Fibroblast of skin of abdomen (primary cell): ENCODE measurements at places on chromosomes 2 and 18.

- DNase-seq = peak; percentile 98
These were observed 111.7 kb downstream of the CDH2 start for GRCh38 chr18:28065031-28065792.

GRCh38 chr2:165586019-165586418 lies 116.5 kb downstream of the CSRNP3 start:
- DNase-seq = no peak

DNA sequence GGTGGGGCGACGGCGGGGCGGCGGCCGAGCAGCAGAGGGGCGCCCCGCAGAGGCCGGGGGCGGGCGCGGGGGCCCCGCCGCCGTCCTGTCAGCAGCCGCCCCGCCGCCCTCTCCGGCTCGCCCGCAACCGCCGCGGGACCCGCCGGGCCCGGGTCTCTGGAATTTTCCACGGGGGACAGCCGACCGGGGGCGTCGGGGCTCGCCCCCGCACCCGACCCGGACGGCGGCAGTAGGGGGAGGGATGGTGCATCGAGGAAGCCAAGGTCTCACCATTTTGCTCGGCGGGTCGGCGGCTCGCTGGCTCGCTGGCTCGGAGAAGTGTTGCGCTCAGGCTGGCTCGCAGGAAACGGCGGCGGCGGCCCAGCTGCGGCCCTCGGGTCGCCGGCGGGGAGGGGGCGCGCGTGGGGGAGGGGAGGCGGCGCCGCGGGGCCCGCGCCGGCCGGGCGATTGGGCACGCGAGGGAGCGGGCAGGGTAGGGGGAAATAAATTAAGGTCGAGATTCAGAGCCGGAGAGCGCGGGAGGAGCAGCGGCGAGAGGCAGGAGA lies 405 bp downstream of the PPP3R1 start:
- no peak for DNase-seq

- DNase-seq = no peak
These were observed 59.7 kb downstream of the WDSUB1 start for GRCh38 chr2:159226608-159227385.

DNA sequence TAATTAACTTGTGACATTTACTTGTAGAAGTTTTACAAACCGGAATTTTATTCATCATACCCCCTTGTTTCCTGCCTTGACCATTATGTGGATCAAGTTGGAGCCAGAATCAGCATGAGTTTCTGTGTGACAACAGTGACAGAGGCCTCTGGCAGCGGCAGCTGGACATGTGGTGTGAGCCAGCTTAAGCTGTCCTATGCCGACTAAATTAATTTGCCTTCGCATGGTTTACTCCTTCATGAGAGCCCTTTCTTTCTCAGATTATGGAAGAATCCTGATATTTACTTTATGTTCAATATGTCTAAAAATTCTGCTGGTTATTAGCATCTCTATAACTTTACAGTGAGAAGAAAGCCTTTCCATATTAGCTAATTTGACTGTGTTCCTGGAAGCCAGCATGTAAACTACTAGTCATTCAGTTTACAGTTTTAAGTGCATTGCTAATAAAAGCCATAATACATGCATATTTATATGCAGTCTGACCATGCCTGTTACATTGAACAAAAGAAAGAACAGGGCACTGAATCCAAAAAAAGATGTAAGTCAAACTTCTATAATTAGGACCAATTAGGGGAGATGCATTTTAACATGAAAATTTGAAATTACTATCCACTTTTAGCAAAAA lies 495.8 kb upstream of the ACVR2A start:
- DNase-seq = no peak

- no peak for DNase-seq
These were observed 44.1 kb upstream of the HDAC4 start for GRCh38 chr2:239444626-239445577.

- DNase-seq = no peak
These were observed 1.8 kb downstream of the B3GNT7 start for GRCh38 chr2:231397011-231397927.

DNA sequence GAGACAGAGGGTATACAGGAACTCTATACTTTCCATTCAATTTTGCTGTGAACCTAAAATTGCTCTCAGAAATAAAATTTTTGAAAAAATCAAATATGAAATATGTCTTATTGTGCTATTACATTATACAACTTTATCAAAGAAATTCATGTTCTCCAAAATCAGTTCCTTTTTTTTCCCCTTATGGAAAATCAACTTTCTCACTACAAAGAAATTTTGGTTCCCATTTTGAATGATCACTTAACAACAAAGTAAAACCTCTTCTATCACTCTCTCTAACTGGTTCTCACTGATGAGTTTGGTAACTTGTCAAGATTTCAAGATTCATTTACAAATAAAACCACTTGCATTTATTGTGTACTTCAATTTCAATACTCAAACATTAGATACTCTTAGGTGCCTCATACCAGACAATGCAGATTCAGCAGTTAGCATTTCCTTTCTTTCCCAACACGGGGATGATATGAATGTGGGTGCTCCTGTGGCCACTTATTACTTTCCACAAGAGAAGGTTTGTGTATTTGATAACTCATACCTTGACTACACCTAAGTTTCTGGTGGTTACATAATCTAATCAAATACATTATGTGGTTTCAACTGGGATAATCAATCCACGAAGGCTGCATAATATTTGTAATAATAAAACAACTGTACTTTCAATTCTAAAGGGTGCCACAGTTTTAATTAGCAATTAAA lies 6.4 kb downstream of the PSME4 start:
- DNase-seq = no peak

- no peak for DNase-seq
These were observed 3.5 kb downstream of the ICOS start for GRCh38 chr2:203940039-203940438.

DNA sequence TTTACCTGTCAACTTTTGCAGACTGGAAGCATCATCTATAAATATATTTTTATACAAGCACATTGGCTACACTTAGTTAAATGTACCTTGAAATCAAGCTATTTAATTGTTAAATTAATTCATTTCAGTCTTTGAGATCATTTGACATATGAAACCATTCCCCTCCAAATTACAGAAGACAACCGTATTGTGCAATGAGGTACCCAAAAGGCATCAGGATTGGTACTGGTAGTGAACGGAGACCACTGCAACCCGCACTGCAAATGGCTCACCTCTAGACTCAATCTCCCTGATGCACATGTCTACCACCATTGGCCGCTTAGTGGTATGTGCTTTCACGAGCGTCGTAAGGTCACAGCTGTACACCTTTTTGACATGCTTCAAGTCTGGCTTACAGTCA lies 47.8 kb upstream of the CHRNA1 start:
- no peak for DNase-seq

- peak; percentile 37 for DNase-seq
These were observed 259.1 kb downstream of the SS18 start for GRCh38 chr18:25831301-25831701.

GRCh38 chr2:134320930-134321329 lies 67.1 kb downstream of the MGAT5 start:
- no peak for DNase-seq

GRCh38 chr2:215498431-215498830 lies 62.6 kb upstream of the FN1 start:
- no peak for DNase-seq

DNA sequence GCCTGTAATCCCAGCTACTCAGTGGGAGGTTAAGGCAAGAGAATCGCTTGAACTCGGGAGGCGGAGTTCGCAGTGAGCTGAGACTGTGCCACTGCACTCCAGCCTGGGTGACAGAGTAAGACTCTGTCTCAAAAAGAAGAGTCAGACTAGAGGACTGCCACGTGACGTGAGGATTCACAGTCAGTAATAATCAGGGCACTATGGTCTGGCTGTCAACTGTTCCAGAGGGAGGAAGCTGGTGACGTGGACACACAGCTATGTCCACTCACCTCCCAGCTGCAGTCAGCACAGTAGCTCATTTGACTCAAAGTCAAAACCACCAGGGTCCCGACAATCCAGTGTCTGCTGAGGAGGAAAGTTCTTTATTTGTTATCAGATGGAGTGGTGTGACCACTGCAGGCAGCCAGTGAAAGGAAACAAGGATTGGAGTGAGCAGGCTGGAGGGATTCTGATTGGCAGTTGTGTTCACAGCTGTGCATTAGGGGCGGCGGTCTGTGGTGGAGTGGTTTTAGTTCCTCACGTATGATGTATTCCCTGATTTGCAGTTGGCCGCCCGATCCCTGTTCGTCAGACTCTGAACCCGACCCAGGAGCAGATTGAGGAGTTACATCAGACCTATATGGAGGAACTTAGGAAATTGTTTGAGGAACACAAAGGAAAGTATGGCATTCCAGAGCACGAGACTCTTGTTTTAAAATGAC lies 37.9 kb downstream of the MOGAT1 start:
- DNase-seq = peak; percentile 99

- peak; percentile 67 for DNase-seq
These were observed 2.9 kb upstream of the BCL2L11 start for GRCh38 chr2:111117598-111118480.

DNA sequence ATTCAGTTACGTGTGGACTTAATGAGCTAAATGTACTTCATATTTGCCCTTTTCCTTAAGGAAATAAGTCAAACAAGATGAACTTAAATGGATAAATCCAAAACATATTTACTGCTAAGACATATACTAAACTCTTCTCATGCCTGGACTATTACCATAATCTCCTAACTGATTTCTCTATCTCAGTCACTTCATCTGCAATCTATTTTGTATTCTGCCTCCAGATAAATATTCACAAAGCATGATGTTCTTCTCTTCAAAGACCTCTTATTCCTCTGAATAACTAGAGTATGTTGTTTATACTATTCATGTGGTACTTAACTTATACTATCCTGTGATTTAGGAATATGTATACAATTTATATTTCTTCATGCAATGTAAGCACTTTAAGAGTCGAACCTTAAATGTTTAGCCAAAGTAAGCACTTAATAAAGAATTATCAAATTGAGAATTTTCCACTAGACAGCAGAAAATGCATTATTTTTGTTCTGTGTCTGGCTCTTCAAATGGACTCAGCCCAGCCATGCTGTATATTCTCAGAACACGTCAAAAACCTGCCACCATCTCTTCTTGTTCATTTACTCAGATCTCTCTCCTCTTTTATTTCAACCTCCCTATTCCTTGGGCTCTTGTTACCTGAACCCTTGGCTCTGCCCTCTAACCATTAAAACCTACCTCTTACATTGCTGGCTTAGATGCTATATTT lies 79.9 kb upstream of the ARHGAP28 start:
- no peak for DNase-seq

DNA sequence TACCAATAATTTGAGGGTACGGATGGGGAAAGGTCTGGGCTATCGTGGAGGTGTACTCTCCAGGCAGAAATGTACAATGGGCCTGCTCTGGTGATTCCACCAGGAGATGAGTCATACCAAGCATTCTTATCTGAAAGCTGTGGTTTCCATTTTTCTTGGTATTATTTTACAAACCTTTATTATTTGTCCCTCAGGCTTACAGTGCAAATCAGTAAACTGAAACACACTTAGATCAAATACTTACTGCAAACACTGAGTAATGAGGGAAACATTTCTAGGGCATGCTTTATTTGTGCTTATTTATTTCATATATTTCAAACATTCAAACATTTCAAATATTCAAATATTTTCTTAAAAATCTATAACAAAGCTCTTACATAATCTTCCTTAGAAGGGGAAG lies 319.8 kb downstream of the RND3 start:
- DNase-seq = peak; percentile 67

DNA sequence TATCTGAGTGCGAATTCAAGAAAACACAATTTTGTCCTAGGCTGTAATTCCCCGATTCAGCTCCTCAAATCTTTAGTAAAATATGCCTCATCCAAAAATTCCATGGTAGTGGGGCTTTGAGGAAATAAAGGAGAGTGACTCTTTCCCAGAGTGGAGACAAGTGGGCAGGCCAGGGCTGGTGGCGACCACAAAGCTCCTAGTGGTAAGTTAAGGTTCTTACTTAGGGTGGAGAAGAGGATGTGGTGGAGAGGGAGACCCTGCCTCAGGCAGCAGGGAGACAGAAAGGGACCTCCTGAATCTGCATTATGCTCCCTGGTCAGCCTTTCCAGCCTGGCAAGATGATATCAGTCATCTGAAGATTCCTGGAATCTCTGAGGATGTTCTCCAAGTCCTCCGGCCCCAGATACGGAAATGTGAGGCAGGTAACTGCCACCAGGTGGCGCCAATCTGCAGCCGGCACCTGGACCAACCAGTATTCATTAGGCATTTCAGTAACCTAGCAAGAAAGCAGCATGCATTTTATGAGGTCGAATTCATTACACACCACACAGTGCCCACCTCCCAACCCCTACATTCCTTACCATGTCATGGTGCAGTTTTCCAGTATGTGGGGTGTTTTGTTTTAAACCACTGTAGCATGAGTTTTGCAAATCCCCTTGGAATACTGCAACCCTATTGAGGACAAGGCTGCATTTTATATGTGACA lies 106.4 kb downstream of the POLE4 start:
- peak; percentile 38 for DNase-seq

DNA sequence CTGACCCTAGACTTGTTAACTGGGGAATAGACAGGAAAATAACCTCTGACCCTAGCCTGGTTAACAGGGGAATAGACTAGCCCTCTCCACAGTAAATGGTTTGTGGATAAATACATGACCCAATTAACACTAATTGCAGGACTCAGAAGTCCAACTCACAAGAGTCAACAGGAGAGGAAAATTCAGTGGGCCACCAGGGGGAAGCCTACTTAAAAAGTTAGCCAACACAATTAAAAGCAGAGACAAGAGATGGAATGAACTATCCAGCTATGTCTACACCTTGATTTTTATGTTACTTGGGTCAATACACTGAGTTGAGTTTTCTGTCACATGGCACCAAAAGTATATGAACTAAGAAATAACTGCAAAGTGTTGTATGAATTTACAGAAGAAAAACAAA lies 158.8 kb upstream of the SLC39A10 start:
- no peak for DNase-seq

GRCh38 chr2:217902379-217903141 lies 100.2 kb downstream of the TNS1 start:
- DNase-seq = peak; percentile 41

GRCh38 chr2:65361623-65362022 lies 70.8 kb downstream of the SPRED2 start:
- DNase-seq = peak; percentile 74

DNA sequence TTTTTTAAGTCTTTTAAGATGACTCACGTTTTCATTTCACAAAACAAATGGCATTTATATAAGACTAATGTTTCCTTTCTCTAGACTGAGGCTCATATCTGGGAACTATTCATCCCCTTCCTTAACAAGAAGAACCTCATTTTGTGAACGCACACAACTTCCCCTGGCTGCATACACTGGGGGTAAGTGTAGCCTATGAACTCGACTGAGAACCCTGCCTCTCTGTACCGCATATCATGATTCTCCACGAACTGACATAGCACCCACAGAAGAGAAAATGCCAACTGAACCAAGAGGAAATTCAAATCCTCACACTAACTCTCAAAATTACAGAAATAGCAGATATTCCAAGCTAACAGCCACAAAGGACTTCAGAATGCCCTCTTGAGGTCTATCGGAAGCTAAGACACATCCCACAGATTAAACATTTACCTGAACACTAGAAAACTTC lies 236.7 kb downstream of the TCF4 start:
- peak; percentile 39 for DNase-seq

- DNase-seq = no peak
These were observed 295.3 kb downstream of the CDH7 start for GRCh38 chr18:66046032-66046602.

GRCh38 chr18:79644006-79644665 lies 35.5 kb upstream of the CTDP1 start:
- DNase-seq = peak; percentile 49

- no peak for DNase-seq
These were observed 47.2 kb downstream of the SCG2 start for GRCh38 chr2:223554923-223555322.

GRCh38 chr2:200225951-200226350 lies 80.5 kb upstream of the SPATS2L start:
- peak; percentile 26 for DNase-seq

GRCh38 chr2:206556357-206556949 lies 85.8 kb upstream of the FAM237A start:
- DNase-seq = peak; percentile 35

- DNase-seq = no peak
These were observed 254.9 kb downstream of the IRS1 start for GRCh38 chr2:226544596-226545210.
